ENCODE measurements at places on chromosomes 11 and 22.

DNA sequence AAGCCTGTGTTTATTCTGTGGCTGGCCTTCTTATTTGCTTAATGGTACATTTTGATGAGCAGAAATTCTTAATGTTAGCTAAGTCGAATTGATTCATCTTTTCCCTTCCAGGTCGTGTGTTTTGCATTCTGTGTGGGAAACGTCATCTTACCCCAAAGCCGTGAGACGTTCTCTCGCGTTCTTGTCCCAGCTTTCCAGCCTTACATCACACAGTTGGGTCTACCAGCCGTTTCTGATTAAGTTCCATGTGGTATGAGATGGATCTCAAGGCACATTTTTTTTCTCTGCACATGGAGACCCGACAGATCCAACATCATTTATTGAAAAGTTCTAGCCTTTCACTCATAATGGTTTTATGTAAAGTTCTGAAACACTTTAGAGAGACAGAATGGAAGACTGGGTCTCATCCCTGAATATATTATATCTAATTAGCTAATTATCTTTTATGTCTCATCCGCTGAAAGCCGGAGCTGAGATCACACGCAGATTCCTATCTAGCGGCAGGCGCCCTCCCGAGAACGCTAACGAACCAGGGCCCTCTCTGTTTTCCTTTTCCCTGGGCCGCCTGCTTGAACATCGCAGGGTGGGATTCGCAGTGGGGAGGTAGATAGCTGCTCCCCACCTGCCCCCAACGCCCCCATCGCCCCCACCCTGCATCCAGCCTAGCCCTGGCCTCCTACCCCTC, 1162.2 kb downstream of the BRD1 start:
- no peak for DNase-seq

- DNase-seq: no peak
Measured at GRCh38 chr22:44522526-44523170, 24.6 kb upstream of the RTL6 start.

DNA sequence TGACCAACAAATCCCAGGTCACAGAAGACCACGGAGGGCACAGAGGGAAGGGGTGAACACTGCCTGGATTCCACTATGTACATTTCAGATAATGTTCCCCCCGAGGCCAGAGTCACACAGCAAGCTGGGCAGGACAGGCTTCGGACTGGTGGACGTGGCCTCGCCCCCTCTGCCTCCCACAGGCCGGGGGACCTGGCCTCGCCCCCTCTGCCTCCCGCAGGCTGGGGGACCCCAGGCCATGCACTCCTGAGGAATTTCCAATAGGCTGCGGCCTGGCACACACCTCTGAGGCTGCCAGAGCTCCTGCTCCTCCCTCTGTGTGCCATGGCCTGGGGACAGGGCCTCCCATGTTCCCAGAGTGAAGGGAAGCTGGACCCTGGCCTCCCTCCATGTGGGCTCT, 1352.8 kb downstream of the BRD1 start:
- DNase-seq: no peak

GRCh38 chr22:46693634-46694415, 44.2 kb downstream of the CERK start:
- no peak for DNase-seq

GRCh38 chr11:125256541-125257189, 92.1 kb downstream of the PKNOX2 start:
- DNase-seq: no peak

DNA sequence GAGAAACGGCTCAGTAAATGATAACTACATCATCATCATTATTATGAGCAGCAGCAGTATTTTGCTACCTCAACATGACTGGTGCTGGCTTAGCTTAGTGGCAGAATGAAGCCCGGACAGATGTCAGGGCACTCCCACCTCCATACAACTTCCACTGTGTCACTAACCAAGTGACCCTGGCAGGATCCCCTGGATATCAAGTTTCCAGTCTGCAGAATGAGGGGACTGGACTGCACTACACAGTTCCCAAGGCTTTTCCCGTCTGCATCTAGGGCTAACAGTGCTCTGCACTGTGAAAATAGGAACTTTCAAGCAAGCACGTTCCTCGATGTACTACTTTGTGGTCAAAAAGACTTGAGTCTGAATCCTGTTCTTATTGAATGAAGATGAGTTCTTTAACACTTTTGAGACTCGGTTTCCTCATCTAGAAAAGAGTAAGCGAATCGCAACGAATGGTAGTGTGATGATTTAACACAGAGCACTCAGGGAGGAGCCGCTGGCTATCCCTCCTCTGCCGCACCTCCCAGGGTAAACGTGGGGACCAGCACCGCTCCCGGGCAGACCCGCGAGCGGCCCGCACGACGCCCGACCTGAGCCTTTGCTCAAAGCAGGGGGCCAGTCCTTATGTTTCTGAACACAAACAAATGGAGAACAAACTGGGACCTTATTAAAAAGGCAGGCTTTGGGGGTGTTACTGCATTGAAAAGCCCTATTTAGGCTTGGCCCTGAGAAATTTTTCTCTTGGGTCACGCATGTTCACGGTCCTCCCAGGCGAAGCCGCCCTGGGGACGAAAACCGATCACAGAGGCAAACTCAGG, 910 bp downstream of the CLTCL1 start:
- DNase-seq: peak; percentile 39

DNA sequence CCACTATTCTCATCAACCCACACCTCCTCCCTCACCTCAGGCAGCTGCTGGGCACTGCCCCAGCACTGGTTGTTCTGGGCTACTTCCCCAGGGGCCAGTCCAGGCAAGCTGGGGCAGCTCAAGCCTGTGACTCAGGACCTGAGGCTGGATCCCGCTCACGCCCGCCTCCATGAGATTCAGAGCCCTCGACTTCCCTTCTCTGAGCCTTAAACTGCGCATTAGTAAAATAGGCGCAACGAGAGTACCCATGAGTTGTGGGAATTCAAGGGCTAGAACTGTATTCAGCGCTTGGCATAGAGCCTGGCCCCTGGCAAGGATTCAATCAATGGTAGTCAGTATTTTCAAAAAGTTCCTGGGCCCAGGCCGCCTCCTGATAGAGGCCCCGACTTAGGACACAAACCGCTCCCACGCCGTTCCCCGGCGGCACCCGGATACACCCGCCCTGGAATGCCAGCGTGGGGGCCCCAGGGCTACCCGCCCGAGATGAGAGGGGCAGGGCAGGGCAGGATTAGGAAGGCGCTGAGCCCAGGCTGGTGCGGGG, 723 bp upstream of the CD82 start:
- no peak for DNase-seq

- no peak for DNase-seq
Measured at GRCh38 chr11:105618343-105618955, 8.6 kb downstream of the GRIA4 start.

- DNase-seq: no peak
Measured at GRCh38 chr11:43234881-43235280, 76.9 kb upstream of the API5 start.

GRCh38 chr11:9771071-9771511, 107.2 kb downstream of the SWAP70 start:
- DNase-seq: no peak

GRCh38 chr11:112404112-112404511, 143.5 kb upstream of the PLET1 start:
- no peak for DNase-seq

DNA sequence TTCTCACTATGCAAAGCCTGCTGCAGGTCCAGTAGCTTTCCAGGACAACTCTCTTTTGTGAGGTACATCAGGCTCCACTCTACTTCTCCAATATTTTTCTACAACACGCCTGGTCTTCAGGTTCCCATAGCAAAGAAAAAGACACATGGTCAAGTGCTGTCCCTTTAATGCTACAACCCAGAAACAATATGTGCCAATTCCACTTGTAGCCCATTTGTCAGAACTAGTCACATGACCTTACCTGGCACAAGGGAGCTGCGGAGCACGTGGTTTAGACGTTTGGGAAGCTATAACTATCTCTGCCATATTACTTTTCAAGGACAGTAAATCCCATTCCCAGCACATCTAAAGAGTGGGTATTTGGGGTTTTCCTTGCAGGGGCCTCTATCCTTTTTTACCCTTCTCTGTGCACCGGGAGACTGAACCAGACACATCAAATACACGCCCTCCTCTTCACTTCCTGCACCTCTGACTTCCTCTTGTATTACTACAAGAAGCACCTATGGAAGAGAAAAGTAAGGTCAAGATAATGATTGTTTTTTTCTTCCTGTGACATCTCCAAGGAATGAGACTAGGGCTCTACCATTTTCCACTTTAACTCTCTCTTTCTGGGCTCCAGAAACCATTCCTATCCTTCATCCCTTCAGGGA, 237.6 kb downstream of the ETS1 start:
- no peak for DNase-seq

DNA sequence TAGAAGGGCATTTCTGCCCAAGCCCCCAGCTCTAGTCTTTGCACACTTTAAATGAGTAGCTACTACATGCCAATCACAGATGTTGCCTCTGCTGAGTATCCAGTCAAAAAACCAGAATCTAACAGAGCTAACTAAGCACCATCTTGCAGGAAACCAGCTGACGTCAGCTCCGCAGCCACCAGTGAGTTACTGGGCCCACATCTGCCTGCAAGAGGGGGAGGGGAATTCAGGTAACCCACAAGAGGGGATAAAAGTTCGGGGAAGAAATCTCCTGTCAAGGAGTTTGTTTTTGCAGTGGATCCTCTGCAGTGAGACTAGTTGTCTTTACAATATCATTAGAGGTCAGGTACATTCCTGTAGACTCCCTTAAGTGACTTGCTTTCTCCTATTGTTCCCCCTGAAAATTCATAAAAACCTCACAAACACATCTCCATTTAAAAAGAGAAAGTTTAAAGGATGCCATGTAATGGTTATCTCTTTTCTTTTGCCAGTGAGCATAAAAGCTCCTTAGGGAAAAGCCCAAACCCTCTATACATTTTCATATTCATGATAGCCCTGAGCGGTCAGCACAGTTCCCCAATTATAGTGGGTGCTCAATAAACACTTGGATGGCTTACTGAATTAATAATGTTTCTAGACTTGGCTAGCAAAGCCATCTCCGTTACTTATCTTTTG, 9.3 kb downstream of the CD44 start:
- no peak for DNase-seq

DNA sequence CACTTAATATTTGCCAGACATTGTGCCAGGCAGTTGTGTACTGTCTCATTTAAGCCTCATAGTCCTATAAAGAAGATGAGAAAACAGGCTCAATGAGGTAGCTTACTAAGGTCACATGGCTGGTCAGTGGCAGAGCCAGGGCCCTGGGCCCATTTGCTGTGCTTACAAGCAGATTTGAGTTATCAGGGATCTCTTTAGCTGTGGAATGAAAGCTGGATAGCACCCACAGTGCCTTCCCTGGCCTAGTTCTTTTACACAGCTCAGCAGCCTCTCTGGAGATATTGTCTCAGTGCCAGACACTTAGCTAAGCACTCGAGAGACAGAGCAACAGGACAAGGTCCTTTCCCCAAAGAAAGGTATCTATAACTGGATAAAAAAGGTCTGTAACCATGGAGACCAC, 6.1 kb downstream of the TMEM86A start:
- DNase-seq: no peak

DNA sequence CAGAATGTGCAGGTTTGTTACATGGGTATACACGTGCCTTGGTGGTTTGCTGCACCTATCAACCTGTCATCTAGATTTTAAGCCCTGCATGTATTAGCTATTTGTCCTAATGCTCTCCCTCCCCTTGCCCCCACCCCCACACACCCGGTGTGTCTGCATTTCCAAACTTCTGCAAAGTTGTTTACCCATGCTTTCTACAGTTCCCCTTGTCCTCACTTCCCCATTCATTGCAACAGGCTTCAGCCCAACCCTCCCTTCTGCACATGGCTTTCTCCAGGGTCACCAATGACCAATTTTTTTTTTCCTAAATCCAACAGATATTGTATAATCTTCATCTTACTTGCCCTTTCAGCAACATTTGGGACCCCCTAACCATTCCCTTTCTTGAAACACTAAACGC, 32.0 kb upstream of the NUP50 start:
- DNase-seq: peak; percentile 75

- DNase-seq: no peak
Measured at GRCh38 chr11:2853997-2854560, 31.5 kb downstream of the CDKN1C start.

DNA sequence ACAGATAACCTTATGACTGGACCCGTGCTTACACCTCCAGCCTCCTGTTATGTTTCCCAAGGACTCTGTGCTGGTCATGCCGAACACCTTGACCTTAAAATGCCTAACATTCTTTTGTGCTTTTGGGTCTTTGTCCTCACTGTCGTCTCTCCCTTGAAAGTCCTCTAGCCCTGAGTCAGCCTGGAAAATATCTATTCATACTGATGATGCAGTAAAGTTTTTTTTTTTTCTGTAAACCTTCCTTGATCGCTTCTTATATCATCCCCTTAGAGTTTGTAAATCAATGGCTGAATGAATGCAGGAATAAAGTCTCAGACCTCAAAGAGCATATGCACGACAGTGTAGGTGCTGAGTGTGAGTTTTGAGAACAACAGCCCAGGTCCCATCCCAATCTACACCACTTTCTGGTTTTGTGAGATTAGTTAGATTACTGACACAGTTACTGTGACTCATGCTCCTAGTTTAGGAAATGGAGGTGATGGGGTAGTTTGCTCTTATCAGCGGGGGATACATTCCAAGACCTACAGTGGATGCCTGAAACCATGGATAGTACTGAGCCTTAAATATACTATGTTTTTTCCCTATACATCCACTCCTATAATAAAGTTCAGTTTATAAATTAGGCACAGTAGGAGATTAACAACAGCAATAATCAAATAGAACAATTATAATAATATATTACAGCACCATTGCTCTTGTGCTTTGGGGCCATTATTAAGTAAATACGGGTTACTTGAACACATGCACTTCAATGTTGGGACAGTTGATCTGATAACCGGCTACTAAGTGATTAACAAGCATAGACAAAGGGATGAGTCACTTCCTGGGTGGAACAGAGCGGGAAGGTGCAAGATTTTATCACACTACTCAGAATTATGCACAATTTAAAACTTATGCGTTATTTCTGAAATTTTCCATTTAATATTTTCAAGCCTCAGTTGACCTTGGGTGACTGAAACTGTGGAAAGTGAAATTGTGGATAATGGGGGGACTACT, 8.6 kb downstream of the TCN1 start:
- no peak for DNase-seq

DNA sequence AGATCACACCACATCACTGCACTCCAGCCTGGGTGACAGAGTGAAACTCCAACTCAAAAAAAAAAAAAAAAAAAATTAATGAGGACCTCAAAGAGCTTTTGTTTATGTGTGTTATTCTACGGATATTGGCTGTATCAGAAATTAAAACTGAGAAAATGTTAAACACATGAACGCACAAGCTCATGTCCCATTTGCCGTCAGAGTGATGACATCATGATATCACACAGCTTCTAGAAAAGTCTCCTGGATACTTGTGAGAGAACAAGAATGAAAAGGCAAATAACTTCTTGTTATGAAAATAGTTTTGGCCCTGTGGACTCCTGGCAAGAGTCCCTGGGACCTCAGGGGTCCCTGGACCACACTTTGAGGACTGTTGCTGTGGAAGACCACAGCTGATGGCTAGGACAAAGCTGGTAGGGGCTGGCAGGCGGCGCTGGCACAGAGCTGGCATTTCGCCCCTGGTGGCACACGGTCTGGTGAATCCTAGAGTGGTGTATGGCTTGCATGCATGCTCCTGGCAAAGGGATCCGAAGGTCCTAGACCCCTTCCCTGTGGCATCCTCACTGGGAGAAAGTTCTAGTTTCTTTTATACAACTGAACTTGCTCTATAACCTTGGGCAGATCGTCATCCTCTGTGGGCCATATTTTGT, 73.7 kb downstream of the NAT10 start:
- no peak for DNase-seq

- DNase-seq: no peak
Measured at GRCh38 chr22:49768951-49769690, 58.6 kb downstream of the BRD1 start.
